ENCODE measurements at places on chromosomes 16 and 17. TPM values are rescaled to one million over a fixed set of nuclear protein-coding genes. Genes with fewer than 3 reads are reported as not detected.

Gene SGF29
- total RNA-seq, result 18.8 TPM

Gene ALOX15
- 0.49 TPM for total RNA-seq

Gene HOXB2
- 23.4 TPM for total RNA-seq

Gene TOM1L1
- 61.7 TPM for total RNA-seq

Gene CMTR2
- total RNA-seq, result 26.0 TPM

Gene MT4
- total RNA-seq, result not detected

Gene ZNF286A
- 23.1 TPM for total RNA-seq

Gene TPSG1
- total RNA-seq, result 1.6 TPM

Gene RNF43
- total RNA-seq, result 19.0 TPM

Gene TM4SF5
- 56.9 TPM for total RNA-seq

Gene EMC8
- total RNA-seq, result 21.4 TPM

Gene KRT17
- not detected for total RNA-seq

Gene CNP
- total RNA-seq, result 65.9 TPM

Gene SLC38A8
- not detected for total RNA-seq

Gene EXOC3L1
- total RNA-seq, result 3.2 TPM

Gene CACNG3
- total RNA-seq, result not detected

Gene RAB40C
- 33.1 TPM for total RNA-seq

Gene ANKFN1
- total RNA-seq, result 1.3 TPM
